ENCODE measurements at places on chromosomes 3 and 15.

GRCh38 chr3:42822828-42823227, 13.6 kb downstream of the ACKR2 start:
- no peak for DNase-seq

GRCh38 chr15:60584355-60584998, 105.5 kb upstream of the ICE2 start:
- DNase-seq, result peak; percentile 23

GRCh38 chr15:64521201-64521600, 60.8 kb downstream of the ZNF609 start:
- peak; percentile 49 for DNase-seq

DNA sequence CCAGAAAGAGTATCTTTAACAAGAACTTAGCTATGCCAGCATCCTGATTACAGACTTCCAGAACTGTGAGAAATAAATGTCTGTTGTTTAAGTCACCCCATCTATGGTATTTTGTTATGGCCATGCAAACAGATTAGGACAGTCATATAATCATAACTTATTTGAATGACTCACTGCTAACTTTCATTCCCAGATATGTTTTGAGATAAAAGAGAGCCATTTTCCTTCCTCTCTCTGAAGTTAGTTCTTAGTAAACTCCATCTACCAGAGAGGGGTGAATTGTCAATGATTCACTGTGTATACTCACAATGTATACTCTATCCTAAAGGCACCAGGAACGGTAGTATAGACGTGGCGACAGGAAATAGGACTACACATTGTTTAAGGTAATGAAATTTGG, 179.4 kb upstream of the DPH6 start:
- peak; percentile 52 for DNase-seq

DNA sequence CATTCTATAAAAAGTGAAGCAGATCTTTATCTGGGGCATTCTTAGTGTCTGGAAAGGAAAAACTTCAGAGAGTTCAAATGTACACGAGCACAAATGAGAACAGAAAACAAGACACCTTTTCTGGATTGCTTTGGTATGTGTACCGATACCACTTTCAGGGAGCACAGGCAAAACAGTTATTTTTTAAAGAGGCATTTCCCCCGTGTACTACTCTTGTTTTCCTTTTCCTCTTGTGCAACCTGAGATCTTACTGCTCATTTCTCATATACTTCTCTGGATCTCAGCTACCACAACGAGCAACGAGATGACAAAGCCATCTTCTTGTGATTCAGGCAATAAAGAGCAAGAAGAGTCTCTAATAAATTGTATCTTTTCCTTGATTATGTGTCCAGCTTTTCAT, 463.6 kb downstream of the SHQ1 start:
- DNase-seq, result no peak

DNA sequence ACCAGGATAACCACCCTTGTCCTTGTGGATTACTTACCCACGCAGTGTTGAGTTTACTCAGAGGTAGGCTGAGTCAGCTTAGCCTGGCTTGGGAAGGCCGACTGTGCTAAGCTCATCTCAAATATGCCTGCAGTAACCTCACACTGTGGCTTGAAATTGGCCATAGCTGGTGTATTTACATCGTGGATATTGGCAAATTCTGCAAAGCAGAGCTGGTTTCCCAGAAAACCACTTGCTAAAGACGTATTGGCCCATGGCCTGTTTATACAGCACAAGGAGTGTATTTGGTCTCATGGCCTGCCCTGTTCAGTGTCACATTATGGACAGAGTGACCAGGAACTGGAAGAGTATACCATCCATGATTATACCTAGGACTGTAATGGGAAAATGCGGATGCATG, 170.5 kb upstream of the UBE3A start:
- DNase-seq, result no peak

GRCh38 chr15:75065851-75066509, 42.6 kb downstream of the PPCDC start:
- DNase-seq, result peak; percentile 93

DNA sequence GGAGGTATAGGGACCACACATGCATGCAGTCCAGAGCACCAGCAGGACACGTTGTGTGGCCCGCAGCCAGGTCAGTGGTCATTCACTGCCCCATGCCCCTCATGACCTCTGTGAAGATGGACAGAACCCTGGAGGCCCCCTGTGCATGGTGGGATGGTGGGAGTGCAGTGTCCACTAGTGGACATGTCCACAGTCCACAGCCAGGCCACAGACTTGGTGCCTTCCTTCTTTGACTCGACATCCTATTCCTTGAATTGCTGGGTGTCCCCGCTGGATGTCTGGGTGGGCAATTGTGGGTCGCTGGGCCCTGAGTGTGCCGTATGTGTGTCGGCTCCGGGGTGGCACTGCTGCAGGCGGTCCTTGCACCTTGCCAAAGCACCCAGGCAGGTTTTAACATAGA, 35.7 kb downstream of the KLF15 start:
- DNase-seq, result no peak

DNA sequence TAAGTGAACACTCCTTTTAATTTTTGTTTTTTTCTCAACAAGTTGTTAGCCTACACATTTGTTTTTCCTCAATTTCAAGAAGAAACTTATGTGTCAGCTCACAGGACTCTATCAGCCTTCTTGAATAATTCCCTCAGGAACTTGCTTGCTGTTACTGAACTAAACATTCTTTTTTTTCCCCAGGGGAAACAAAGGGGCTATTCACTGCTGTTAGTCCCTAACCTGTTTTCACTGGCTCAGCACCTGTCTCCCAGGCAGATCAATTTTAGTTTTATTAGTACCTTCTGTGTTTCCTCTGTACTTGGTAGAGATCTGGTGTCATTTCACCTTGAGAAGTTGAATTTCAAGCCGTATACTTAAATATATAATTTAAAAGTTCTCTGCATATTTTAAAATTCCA, 644.6 kb downstream of the CADM2 start:
- no peak for DNase-seq

DNA sequence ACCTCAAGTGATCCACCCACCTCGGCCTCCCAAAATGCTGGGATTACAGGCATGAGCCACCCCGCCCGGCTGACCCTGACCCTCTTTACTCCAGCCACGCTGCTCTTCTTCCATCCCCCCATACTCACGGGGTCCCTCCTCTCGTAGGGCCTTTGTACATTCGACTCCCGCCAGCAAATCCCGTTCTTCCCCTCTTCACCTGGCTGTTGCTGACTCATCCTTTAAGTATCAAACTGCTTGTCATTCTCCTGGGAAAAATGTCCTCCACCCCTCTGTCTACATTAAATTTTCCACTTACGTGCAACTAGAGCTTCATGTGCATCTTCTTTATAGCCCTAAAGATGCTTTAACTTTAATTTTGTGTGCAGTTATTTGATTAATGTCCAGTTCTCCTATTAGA, 203.1 kb downstream of the OPA1 start:
- no peak for DNase-seq

DNA sequence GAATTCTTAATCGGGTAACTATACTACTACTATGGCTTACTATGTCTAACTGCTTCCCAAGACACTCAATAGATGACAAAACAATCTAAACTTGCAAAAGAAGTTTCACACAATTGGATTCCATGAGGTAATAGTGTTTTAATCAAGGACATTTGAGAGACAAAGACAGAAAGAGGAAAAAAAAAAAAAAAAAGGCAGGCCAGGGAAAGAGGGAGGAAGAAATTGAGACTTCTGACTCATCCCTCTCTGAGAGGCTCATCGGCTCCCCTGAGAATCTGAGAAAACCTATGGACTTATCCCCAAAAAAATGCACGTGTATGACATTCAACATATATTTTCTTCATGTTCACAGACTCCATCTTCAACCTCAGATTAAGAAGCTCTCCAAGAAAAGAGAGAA, 61.0 kb downstream of the SCAPER start:
- DNase-seq, result no peak

DNA sequence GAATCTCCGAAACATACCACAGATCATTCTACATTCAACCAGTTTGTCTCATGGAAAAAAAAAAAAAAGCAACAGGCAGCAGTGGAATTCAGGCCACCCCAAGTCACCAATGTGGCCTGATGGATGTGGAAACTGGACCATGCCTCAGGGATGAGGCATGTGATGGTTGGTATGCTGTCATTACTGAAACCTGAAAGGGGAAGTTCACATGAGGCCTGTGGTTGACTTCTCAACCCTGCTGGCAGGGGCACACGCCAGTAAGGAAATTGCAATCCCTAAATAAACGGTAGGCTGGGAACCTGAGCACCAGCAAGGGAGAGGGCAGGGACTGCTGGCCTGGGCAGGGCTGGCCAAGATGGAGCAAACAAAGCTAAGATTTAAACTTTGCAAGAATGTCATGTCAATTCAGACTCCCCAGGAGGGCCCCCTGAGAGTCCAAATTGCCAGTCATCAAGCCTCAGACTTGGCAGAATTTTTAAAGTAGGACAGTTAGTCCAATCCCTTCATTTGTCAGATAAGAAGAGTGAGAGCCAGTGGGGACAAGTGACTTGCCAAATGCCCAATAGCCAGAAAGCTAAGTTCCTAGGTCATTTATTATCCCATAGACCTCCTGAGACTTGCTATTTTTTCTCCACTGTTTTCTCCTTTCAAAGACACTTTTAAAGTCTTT, 310.4 kb downstream of the ERC2 start:
- no peak for DNase-seq

DNA sequence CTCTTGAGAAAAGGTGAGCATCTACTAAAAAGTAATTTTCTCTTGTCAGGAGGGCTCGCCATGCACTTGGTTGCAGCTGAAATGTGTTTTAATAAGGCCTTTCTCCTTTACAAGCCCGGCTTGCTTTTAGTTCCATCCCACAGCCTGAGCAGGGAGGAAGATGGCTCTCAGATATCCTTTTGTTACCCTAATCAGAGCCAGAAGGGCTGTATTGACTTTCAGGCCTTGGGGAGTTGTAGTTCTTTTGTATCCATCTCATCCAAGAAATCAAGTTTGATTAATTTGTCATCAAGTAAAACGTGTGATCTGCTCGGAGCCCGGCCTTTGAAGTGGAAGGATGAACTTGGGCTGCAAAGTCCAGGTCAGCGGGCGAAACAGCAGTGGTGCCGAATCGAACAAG, 52.9 kb downstream of the EIF4E3 start:
- no peak for DNase-seq

GRCh38 chr15:36334059-36334458, 245.4 kb upstream of the CDIN1 start:
- peak; percentile 87 for DNase-seq

DNA sequence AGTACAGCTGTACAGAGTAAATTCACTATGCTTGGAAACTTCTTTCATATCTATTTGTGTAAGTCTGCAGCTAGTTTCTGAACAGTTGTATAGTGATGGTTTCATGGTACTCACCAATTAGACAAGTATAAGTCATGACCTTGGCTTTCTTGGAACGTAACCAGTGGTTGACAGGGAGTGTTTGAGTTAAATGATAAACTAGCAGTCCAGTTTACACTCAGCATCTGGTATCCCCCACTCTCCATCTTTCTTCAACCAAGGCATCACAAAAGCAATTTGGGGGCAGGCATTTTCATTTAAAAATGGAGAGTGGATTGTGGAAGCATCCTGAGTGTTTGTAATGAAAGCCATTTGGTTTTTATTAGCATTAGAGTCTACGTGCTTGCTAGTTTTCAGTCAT, 26.0 kb downstream of the MME start:
- no peak for DNase-seq
